T-cell (primary cell): ENCODE measurements at places on chromosomes 12 and 14.

DNA sequence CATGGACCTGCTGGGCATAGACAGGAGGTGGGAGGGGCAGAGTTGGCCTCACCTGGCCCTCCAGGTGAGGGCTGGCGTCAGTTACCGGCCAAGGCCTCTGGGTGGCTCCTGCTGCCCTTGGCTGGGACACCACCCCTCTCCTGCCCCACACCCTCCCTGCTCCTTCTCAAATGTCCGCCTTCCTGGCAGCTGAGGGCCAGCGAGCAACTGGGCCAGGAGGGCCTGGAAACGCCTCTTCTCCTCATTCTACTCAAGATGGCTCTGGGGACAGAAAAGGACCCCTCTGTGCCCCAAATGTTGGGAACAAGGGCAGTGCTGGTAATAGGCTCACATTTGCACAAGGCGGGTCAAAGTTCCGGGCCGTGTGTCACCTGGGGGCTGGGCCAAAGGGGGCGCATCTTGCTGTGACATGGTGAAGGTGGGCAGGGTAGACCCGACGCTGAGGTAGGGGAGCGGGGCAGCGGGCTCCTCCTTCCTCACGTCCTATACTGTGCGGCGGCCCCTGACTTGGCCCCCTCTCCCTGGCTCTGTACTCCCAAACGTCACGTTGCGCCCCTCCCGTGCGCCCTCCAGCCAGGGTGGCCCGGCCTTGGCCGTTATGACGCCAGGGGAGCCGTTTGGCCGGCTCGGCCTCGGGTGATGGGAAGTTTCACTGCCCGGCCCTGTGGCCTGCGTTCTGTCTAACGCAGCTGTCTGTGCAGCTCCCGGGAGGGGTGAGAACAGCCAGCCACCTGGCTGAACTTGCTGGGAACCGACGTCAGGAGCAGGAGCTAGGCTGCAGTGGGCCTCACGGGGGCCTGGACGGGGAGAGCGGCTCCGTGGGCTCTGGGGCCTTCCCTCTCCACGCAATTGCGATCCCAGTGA lies 18.0 kb upstream of the DLK1 start:
- no peak for DNase-seq

DNA sequence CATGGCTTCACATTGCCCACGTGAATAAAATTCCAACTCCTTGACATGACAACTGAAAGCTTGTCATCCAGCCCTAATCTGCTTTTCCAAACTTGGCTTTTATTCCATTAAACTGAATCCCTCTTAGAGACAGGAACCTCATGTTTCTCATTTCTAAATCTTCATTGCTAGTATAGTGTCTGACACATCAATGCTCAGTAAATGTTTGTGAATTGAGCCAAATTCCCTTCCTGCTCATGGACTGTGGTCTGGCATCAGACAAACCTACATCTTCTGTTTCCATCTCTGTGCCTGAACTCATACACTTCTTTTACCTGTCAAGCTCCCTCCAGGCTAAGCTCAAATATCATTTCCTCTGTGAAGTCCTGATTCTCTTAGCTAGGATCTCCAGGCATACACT lies 4.3 kb upstream of the FKBP11 start:
- no peak for DNase-seq

DNA sequence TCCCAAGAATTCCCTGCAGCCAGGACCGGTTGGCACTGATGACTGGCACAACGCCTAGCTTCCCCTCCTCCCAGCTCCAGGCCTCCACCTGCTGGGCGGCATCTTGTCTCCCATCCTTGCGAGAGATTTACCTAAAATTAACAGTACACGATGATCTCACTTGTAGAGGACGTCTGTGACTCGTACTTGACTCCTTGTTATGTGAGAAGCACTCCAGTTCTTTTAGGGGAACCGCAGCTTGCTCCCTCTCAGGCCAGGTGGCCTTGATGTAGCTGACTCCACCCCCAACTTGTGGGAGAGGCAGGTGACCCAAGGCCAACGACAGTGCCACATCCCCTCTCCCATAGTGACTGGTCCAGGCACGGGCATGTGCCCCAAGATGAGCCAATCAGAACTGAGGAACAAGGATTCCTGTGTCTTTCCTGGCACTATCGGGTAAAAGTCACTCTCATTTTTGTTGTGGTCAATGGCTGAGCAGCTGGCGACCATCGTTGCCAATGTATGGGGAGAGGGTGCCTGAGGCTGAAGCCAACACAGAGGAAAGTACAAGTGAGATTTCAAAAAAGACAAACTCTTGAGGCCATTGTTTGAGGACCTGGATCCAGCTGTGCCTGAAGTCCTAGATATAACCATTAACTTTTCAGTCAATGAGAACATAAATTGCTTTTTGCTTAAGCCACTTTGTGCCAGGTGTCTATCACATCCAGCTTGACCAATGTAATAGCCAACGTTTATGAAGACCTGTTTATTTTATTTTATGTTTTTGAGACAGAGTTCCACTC lies 208.7 kb downstream of the RBM19 start:
- no peak for DNase-seq

GRCh38 chr14:93702946-93703345 lies 85.3 kb downstream of the PRIMA1 start:
- DNase-seq, result no peak
